ENCODE measurements at places on chromosomes 7 and 10.
A peak's percentile ranks its signal among the peaks of the same experiment; 100 is the strongest.

DNA sequence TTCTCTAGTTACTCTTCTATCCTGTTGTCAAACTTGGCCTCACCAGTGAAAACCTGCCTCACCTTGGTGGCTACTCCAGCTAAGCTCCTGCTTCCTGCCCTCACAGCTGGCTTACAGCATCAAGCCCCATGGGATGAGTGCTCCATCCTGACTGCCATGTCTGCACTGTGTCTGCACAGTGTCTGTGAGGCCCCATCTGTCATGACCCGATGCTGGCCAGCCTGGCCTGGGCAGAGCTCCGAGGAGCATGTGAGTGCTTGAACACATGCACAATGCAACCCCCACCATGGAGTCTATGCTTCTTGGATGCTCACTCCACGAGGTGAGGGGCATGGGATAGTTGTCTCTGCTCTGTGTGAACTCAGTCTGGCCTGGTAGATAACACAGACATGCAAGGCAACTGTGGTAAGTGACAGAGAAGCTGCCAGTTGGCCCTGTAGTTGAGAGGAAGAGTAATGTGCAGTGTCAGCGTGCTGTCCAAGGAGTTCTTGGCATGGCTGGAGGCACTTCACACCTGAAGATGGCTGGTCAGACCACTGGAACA, 207.1 kb upstream of the ZNF32 start:
- no peak for DNase-seq

- DNase-seq, result no peak
Measured at GRCh38 chr7:148727501-148728278, 29.0 kb downstream of the CUL1 start.

- DNase-seq, result no peak
Measured at GRCh38 chr7:110797656-110798055, 293.3 kb upstream of the LRRN3 start.

DNA sequence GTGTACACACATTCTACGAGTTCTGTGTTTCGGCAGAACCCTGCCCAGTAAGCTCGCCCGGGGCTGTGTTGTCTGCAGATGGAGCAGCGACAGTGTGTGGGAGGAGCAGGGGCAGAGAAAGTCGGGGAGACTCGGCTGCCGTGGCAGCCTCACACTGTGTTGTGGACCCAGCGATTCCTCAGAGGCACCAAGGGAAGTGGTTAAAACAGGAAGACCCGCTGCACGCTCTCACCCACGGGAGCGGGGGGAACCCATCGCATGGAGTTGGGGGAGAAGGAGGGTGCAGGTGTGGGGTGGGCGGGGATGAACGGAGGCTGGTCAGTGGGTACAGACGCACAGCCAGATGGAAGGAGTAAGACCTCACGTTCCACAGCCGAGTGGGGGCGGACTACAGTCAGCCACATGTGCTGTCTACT, 250.2 kb downstream of the ELFN1 start:
- no peak for DNase-seq

GRCh38 chr7:1512781-1513656, 8.8 kb upstream of the INTS1 start:
- peak; percentile 75 for DNase-seq

DNA sequence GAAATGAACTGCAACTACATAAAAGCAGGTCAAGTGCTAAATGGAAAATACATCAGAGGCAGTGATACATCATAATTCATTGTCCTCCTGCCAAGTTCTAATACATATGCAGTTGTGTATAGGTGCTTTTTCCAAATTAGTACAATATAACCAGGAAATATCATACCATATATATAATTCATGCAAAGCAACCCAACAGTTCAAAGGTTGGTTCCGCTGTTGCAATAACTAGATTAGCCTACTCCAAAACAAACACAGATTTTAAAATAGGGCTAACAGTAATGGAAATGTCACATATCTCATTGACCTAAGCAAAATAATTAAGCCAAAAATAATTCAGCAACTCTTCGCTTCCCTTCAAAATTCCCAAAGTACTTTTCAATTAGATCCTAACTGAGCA, 88.9 kb upstream of the NEBL start:
- DNase-seq, result no peak

DNA sequence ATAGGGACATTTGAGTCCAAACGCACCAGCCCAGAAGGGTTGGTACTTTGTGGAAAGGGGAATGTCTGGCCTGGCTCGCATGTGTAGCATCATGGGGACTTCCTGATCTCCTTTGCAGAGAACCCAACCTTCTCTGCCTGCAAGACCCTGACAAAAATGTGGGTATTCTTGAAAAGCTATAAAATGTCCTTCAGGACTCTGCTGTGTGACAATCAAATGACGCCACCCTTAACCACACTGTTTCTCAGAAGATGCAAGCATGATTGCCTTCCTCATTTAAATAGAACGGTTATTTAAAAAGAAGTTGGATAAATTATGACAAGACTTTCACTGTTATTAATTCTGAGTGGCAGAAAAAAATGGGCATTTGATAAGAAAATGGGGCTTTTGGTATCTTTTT, 15.1 kb upstream of the GPR15LG start:
- DNase-seq, result no peak

Data from fibroblast of skin of right biceps (primary cell).